ENCODE measurements at places on chromosomes 2 and 18.

DNA sequence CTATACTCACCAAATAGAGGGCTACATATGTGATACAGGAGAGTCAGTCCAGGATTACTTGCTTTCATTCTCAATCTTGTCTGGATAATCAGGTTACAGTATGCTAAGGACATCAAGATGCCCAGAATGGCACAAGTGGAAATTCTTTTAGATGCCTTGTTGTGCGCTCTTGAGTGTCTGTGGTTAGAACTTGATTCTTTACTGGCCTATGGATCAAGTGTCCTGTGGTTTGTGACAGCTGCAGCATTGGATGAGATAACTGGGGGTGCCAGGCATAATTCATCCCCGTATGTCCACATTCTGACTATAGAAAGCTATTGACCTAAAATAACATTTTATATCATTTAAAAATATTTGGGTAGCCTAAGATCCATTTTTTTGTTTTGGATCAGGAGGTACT is 40.1 kb downstream of the CDC42EP3 start:
- no peak for DNase-seq

DNA sequence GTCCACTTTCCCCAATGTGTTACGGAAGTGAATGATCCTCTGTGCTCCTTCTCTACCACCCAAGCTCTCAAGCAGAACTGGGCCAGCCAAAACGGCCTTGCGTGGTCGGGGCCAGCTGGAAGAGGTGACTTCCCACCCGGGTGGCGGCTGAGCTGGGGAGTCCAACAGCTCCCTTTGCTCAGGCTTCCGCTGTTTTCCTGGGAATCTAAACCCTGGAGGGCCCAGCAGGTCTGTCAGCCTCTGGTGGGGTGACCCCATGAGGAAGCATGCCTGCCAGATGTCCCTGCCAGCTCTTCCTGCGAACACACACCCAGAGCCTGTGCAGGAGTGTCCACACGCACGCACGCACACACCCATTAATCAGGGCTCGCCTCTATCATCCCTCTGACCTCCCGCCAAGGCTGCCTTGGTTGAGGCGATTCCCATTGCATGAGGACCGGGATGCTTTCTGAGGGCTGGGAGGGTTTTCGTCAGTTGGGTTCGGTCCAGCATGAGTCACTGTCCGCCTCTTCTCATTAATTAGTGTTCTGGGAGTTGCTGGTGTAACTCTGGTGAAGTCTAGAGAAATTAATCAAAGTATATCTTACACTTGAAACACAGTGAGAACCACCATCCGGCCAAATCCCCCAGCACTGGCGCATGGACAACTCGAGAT is 90.6 kb downstream of the TWIST2 start:
- DNase-seq: no peak

DNA sequence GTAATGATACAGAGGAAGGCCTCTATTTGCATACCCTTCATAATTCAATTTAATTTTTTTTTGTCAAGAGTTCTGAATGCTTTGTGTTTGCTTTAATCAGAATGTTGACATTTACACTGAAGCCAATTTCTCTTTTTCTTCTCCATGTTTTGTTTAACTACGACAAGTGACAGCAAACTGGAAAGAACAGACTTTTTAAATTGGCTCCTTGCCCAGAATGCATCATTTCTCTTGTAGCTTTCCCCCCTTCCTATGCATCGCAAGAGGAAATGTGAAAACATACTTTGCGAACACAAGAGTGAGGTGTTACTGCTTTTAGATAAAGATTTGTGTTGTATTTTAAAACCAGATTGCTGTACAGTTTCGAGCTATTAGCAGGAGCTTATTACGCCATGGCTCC is 955.2 kb upstream of the CELF4 start:
- DNase-seq: no peak

DNA sequence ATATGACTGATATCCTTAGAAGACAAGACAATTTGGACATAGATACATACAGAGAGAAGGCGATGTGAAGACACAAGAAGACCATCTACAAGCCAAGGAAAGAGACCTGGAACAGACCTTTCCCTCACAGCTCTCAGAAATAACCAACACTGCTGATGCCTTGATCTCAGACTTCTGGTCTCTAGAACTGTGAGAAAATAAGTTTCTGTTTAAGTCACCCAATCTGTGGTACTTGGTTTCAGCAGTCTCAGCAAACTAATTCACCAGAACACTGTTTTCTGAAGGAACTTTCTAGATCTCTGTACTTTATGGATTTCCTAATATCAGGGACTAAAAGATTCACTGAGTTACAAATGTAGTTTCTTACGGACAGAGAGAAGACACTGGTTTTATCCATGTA is 58.8 kb downstream of the NAB1 start:
- DNase-seq: no peak

DNA sequence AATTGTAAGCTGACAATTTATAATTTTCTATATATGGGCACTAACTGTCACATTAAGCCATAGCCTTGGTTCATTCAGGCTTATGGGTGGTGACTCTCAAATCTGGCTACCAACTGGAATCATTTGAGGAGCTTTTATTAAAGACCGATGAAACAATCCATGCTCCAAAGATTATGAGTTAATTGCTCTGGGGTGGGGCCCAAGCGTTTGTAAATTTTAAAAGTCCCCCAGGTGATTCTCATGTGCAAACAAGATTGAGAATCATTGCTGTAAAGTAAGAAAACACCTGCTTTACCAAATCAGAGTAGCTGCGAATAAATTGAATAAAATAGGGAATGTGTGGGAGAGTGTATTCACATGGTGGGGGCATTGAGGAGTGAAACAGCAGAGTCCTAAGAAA is 76.1 kb upstream of the RAB27B start:
- no peak for DNase-seq

- DNase-seq: no peak
Observed at GRCh38 chr2:19711470-19712372, 190.1 kb downstream of the TTC32 start.

- no peak for DNase-seq
Observed at GRCh38 chr2:235988271-235989015, 179.7 kb downstream of the GBX2 start.

GRCh38 chr2:174400853-174401252 is 5.3 kb downstream of the SCRN3 start:
- no peak for DNase-seq

DNA sequence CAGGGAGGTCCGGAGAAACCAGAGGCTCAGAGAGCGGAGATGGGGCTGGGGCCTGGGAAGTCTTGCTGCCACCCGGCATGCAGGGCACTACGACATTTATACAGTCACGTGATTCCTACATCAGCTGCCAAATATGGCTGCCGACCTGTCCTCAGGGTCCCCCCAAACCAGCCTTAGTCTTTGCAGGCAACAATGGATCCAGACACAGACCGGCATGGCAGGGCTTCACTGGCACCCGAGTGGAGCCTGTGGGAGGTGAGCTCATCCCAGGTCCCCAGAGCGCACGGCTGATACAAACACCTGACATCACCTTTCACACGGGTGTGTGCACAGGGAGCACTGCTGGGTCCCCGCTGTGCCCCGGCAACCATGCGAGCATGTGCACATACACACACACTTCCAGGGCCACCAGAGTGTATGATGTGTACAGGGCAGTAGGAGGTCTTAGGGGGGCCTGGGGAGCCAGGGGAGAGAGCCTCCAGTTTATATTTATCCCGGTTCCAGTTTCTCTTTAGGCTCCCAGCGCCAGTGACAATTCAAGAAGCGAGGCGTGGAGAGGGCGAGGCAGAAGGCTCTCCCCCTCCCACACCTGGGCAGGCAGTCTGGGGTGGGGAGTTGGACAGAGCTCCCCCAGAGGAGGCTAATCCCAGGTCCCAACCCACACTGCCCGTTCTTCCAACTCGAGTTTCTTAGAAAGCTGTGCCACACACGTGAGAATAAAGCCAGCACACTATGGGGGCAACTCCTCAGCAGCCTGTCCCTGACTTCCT is 2.7 kb downstream of the SEMA4C start:
- no peak for DNase-seq

- DNase-seq: no peak
Observed at GRCh38 chr2:20997953-20998722, 45.7 kb downstream of the APOB start.

DNA sequence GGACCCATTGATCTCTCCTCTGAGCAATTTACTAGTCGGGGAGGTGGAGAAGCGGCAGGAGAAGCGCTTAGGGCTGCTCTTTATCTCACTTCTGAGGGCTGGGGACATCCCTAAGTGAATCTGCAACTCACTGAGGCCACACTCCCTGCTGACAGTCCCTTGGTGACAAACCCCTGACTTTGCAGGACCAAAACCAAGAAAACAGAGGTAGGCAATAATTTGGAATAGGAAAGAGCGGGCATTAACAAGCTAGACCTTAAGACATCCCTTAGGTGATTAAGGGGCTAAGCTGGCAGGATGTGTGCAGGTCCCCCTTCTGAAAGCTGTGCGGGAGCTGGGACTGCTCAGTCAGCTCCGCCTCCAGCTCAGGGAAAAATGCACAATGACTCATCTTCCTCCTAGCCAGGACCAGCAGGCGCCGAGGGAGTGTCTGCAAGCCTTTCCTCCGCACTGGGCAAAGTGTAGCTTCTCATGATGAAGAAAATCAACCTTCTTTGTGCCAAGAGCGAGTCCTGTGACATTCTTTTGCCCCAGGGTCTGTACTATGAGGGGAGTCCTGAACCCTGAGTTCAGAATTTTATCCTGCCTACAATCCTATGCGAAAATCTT is 63.3 kb downstream of the BOD1L2 start:
- no peak for DNase-seq

DNA sequence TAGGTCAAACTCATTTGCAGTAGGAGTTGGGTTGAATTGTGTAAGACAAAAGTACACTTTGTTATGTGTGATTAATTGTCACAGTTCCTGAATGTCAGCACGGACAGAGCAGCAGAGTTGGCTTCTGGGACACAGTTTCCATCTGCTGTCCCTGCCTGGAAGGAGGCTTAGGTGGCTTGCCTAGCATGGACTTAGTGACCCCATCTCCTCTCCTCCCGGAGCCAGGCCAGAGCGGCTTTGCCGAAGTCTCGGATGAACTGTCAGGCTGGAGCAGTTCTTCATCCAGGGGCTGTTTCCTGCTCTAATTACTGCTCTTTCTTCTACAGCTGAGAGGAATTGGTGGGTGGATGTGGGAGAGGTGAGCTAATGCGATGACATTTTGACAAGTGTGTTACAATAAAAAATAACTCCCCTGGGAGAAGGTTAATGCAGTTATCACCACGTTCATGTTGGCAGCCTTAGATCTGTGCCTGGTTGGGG is 102.0 kb downstream of the SH3RF3 start:
- no peak for DNase-seq

DNA sequence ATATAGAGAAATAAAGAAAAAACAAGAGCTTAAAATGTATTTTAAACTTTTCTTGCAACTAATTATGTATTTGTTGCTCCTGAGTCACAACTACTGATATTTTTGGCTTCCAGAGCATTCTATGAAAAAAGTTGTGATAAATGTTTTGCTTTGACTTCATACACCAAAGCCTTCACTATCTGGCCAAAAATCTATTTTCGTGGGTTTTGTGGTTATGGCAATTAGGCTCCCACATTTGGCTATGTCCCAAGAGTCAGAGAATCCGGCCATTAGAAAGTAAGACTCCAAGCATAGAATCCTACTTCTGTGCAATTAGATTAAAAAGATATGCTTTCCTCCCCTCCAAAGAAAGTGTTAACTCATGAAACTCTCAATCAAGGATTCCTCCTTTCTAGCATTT is 1456.1 kb upstream of the ACVR2A start:
- DNase-seq: no peak

DNA sequence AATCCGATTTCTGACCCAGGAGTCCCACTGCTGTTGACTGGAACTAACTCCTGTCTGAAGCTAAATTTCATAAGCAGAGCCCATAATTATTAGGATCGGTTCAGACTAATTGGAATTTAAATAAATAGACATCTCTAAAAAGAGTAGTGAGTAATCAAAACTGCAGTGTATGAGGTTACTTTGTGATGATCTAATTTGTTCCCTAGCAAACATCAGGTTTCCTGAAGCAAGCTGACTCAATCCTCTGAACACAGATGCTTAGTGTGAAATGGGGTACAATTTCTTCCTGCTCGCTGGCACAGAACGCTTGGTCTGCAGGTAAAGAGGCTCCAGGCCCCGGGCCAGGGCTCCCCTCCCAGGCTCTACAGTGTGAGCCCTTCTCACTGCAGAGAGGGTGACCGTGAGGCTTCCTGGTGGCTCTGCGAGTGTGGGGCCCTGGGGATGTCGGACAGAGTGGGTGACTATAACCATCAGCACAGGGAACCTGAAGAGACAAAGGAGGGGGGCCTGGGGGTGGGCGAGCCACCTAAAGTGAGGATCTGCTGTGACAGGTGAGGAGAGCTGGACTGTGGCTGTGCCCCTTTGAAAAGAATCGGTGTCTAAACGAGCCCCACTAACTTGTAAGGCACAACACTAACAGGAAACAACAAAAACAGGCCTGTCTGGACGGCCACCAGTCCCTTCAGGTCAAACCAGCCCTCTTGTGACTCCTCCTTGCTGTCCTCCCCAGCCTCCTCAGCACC is 20.2 kb downstream of the CHST10 start:
- DNase-seq: no peak

DNA sequence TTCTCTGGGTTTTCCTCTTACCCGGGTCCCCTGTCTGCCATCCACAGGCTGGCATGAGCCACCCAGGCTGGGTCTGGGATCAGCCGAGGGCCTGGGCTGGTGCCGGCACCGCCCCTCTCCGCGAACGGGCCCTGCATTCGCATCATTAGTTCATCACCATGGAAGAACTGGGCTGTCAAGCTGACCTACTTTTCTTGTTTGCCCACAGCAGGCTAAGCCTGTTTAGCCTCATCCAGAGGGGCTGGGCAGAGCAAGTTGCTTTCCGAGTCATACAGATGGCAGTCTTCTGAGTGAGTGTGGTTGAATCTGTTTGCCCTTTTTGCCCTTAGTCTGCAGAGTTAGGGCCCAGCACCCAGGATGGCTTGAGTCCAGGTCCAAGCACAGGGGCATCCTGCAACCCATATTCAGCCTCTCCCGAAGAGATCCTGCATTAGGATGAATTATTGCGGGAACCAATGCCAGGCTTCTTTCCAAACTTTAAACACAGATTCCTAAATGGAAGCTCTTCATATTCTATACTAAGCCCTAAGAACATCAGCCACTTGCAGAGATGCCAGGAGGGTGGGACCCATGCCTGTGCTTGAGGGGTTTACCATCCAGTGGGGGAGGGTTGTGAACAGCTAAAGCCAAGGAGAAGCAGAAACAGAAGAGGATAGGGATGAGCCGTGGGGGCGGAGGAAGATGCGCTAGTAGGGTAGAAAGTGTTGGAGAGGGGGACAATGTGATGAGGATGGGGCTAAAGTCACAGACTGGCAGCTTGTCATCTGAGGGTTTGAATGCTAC is 68.0 kb downstream of the NPAS2 start:
- no peak for DNase-seq

- no peak for DNase-seq
Observed at GRCh38 chr2:12965540-12966269, 249.0 kb downstream of the TRIB2 start.

DNA sequence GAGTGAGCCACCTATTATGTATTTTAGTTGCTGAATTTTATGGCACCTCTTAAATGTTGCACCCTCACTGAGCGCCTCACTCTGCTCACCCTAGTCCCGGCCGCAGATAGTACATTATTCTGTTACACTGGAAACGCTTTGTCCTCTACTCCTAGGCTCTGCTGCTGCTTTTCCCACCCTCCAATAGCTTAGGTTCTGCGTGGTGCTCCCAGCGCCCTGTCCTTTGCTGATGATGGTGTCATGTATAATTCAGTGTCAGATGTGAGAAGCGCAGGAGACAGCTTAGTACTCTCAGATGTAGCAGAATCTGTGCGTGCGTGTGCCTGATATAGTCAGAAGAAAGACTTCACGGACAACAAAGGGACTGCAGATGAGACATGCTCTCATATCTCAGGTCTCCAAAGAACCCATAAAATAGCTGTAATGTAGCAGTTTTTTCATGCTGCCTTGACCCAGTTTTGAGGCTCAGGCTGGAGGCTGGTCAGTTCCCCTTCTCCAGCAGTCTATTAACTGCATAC is 1.4 kb upstream of the REEP1 start:
- DNase-seq: no peak

- DNase-seq: no peak
Observed at GRCh38 chr2:189440644-189440946, 679 bp upstream of the WDR75 start.
